Dorsolateral prefrontal cortex (tissue), 122 donors: ENCODE measurements at places on chromosomes 12 and 14.

- DNase-seq = no peak
Measured at GRCh38 chr12:68279227-68280054, 26.0 kb upstream of the IL22 start.

DNA sequence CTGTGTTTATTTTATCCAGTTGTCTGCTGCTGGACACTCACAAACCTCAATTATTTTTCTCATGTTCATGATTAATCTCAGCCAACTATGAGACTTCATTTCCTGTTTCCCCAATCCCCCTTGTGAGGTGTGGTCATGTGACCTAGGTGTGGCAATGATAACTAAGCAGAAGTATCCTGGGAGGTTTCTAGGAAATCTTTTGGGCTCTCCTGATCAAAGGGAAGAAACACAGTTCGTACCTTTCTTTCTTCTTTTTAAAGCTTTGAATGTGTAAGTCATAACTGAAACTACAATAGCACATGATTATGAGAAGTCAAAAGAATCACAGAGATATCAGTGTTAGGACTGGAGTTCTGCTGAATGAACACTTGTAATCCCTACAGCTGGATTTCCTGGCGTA lies 34.4 kb upstream of the MANSC4 start:
- DNase-seq = no peak

DNA sequence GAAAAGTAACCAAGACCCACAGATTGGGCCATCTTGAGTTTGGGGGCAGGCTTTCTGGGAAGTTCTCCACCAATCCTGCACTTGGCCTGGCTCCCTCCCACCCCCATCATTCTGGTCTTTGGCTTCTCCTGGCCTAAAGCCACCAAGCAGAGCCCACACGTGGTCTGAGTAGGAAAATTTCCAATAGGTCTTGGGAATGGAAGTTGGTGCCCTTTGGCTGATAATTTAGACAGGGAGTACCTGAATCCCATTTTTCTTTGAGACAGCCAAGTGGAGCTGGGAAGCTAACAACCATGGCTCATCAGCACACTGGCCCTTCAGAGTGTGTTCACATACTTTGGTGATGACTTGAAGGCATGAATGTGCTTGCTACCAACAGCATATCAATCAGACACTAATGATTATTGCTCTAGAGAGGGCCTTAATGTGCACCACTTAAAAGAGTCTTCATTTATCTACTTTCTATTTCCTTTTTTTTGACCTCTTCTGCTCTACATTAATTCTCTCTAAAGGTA lies 156.0 kb downstream of the EGLN3 start:
- DNase-seq = no peak

DNA sequence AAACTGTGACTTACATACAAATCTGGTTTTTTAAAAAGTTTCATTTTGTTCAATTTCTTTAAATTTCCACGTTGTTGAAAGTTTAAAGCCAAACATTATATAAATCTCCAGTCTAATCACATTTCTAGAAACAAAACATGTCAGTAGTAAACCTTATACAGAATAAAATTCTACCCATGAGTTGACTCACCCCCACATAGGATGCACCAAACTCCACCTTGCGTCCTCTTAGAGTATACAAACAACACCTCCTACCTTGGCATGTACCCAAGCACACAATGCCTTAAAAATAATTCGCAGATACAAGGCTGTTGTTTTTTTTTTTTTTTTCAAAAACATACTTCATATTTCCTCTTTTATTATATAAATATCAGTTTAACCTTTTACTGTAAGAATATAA lies 3.3 kb downstream of the FBXL14 start:
- no peak for DNase-seq
